ENCODE measurements at places on chromosomes 3 and 15.

GRCh38 chr15:64110950-64111678, 15.3 kb downstream of the SNX1 start:
- no peak for DNase-seq

DNA sequence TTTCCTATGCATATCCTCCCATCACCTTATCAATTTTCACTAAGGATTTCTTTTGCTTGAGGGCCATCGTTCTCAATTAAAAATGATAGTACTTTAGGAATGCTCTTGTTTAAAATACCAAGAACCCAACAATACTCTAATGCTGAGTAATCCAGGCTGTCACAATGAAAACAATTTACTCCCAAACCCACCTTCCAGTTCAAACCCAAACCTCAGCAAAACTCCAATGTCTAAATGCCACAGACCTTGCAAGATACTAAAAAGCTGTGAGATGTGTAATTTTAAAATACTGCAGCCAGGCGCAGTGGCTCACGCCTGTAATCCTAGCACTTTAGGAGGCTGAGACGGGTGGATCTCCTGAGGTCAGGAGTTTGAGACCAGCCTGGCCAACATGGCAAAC, 889.8 kb downstream of the ROBO1 start:
- DNase-seq, result no peak

GRCh38 chr15:98724494-98724893, 76.2 kb downstream of the IGF1R start:
- DNase-seq, result no peak

- DNase-seq, result no peak
These were observed 174.7 kb downstream of the MBNL1 start for GRCh38 chr3:152443212-152444023.

DNA sequence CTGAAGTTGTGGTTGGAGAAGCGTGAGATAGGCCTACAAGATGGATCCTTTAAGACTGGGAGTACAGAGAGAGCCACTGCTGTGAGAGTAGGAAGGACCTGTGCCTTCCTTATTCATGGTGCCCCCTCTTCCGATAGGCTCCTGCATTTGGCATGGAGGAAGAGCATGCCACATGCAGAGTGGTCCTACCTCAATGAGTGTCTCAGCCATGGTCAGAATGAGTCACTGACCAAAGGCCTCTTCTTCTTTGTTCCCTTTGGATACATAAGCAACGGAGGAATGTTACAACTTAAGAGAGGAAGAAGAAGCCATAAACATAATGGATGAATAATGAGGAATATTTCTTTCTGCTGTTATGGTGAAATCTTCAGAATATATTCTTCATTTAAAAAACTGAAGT, 681.2 kb upstream of the GRM7 start:
- DNase-seq, result no peak

- no peak for DNase-seq
These were observed 159.2 kb upstream of the LINGO1 start for GRCh38 chr15:77791941-77792340.

DNA sequence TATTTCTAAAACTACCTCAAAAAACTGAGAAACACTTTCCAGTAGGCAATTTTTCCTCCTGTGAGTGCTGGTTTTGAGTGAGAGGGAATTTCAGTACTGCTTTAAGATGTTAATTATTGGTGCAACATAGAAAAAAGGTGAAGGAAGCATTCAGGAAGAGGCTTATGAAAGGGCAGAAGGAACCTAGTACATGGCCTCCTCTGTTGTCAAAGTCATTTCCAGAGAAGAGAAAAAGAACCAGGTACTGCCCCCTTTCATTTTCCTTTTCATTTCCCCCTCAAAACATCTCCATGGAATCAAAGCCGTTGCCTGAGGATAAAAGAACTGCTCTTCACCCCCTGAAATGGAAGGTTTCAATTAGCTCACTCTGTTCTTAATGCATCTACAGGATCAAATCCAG, 19.8 kb downstream of the RARRES1 start:
- DNase-seq, result no peak
